ENCODE measurements at places on chromosomes 12 and 14. TPM values are rescaled to one million over a fixed set of nuclear protein-coding genes. Genes with fewer than 3 reads are reported as not detected.

PXN gene
- total RNA-seq, result 33.2 TPM

EMC9 gene
- total RNA-seq, result 29.9 TPM

SPRYD4 gene
- total RNA-seq, result 2.0 TPM

TRPV4 gene
- 0.13 TPM for total RNA-seq

OVCH1 gene
- total RNA-seq, result 0.35 TPM

GLT1D1 gene
- 0.71 TPM for total RNA-seq

HOXC9 gene
- total RNA-seq, result 12.6 TPM

CMKLR1 gene
- total RNA-seq, result 3.0 TPM

PWP1 gene
- total RNA-seq, result 31.0 TPM

HVCN1 gene
- total RNA-seq, result 5.6 TPM

CMA1 gene
- total RNA-seq, result 0.13 TPM

SCN8A gene
- 0.35 TPM for total RNA-seq

FOXA1 gene
- 0.09 TPM for total RNA-seq

NUDT4 gene
- 55.5 TPM for total RNA-seq

GZMB gene
- total RNA-seq, result 0.22 TPM

FAM222A gene
- total RNA-seq, result 4.7 TPM

AQP2 gene
- total RNA-seq, result not detected

SLC10A1 gene
- total RNA-seq, result not detected

SIX1 gene
- total RNA-seq, result 46.2 TPM

NFATC4 gene
- total RNA-seq, result 54.5 TPM

RNF212B gene
- not detected for total RNA-seq

PAX9 gene
- total RNA-seq, result 0.13 TPM

RNASE13 gene
- total RNA-seq, result not detected

GDF3 gene
- not detected for total RNA-seq

CLEC1A gene
- 2.4 TPM for total RNA-seq

OR11H7 gene
- not detected for total RNA-seq

CNTN1 gene
- total RNA-seq, result 33.0 TPM

KRT6C gene
- total RNA-seq, result not detected

TPH2 gene
- total RNA-seq, result not detected

AVPR1A gene
- 11.7 TPM for total RNA-seq

SLC5A8 gene
- 0.04 TPM for total RNA-seq

PTCSC3 gene
- total RNA-seq, result not detected

BHLHE41 gene
- total RNA-seq, result 1.6 TPM

TEX52 gene
- not detected for total RNA-seq

KLRC1 gene
- 0.22 TPM for total RNA-seq

TMEM116 gene
- 14.4 TPM for total RNA-seq

PTPRQ gene
- total RNA-seq, result 0.71 TPM

ALDH1L2 gene
- total RNA-seq, result 7.5 TPM

TAS2R43 gene
- total RNA-seq, result 2.2 TPM

Data from muscle of leg (tissue), 16 donors.